Activated naive CD8-positive, alpha-beta T cell treated with anti-CD3 and anti-CD28 coated beads, Interleukin-2, amount 10 ng/mL, durations not matched to agents 7 days and 5 days (primary cell): ENCODE measurements at places on chromosomes 13 and 19. TPM values are rescaled to one million over a fixed set of nuclear protein-coding genes. Genes with fewer than 3 reads are reported as not detected.

FAM124A gene
- total RNA-seq = 0.23 TPM

HTR2A gene
- total RNA-seq = not detected

PDE4C gene
- not detected for total RNA-seq

N4BP2L2 gene
- 180 TPM for total RNA-seq

CD33 gene
- 7.7 TPM for total RNA-seq
